ENCODE measurements at places on chromosomes 5 and 9.

- no peak for DNase-seq
Measured at GRCh38 chr5:119362714-119363113, 6.9 kb downstream of the TNFAIP8 start.

DNA sequence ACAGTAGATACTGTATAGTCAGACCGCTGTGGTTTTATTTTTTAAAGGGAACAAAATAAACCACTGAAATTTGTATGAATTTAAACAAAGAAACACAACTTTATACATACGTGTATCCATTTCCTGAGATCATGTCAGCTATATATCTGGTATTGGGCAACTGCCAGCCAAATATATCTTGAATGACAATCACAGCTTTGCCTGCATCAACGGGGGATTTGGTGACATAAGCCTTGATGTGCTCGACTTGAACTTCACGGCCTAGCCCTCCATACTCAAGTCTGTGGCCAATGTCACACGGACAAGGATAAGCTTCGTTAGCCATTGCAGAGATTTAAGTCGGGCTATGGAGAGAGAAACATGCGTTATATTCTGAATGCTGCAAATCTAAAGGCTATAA, 17.3 kb downstream of the CMBL start:
- no peak for DNase-seq

DNA sequence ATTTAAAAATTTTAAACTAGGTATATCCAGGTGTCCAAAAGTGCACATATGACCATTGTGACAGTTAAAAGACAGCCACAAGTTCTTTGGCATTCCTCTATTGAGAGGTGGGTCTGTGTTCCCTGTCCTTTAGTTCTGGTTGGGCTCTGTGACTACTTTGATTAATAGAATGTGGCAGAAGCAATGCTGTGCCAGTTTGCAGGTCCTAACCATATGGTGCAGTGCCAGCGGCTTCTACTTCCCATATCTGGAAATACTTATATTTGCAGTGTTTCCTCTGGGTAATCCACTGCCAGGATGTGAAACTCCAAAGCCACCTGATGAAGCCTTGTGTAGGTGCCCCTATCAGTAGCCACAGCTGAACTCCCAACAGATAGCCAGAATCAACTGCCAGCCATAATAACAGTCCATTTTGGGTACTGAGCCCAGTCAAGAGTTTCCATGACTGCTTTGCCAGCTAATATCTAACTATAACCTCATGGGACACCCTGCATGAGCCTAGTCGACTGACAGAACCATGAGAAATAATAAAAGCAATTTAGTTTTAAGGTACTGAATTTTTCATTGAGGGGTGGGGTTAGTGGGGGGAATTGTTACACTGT, 361.0 kb upstream of the SEMA6A start:
- DNase-seq = no peak

DNA sequence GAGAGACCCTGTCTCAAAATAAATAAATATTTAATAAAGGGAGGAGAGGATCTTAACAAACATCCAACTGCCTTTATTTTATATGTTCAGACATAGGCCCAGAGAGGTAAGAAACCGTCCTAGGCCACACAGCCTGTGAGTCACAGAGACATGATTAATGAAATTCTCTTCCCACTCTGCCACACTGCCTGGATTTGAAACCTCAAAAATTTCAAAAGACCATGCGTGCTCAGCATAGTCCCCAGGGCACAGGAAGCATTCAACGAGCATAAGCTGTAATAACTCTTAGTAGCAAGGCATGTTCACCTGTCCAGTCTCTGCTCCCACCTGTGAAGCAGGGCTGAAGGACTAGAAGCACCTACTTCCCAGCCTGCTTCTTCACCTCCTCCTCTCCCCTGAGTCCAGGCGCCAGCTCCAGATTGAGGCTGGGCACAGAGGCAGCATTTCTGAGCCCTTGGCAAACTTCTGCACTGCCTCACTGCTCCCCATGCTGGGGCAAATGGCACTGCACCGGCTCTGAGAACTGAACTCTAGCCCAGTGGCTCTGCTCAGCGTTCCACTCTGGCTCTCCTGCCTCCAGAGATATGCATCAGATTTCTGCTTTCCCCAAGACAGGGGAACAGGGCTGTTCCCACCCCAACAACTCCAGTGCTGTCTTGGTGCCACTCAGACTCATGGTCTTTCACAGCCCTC, 1.1 kb downstream of the FAT2 start:
- peak; percentile 67 for DNase-seq

DNA sequence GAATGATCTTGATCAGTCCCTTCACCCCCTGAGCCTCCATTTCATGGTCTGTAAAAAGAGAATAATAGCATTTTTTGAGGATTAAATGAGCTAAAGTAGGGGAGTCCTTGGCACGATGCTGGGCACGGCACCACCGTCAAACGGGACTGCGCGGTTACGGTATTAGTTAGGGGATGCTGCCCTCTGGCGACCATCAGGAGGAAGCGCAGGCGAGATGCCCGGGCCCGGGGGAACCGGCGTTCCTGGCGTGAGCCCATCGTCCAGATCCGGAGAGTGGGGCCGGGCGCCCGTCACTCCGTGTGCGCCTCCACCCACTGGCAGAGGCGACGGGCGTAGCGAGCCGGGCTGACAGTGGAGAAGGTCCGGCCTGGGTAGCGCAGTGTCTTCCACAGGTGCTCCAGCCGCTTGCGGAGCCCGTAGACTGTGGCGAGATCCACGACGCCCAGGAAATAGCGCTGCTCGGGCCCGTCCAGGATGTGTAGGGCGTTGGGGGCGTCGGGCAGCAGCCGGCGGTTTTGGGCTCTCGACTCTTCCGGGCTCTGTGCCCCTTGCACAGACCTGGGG, 4.8 kb upstream of the ST6GALNAC4 start:
- DNase-seq = peak; percentile 66

DNA sequence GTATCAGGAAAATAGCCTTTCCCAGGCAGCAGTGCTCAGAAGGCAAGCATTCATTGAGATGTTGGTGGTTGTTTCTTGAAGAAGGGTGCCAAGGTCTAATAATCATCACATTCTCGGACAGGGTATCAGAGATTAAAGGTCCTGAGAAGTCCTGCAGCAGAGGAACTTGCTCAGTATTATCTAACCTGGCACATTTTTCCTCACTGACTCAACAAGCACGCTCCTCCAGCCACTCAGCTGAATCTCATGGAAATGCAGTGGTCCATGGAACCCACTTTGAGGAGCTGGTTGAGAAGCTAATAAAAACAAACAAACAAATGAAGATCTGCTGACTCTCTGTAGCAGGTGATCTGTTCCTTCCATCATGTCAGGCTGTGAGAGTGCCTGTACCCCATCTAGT, 35.3 kb upstream of the ICE1 start:
- no peak for DNase-seq

GRCh38 chr9:114400219-114400618, 12.4 kb upstream of the AKNA start:
- DNase-seq = no peak

GRCh38 chr9:89362647-89363310, 44.5 kb downstream of the SECISBP2 start:
- DNase-seq = no peak

DNA sequence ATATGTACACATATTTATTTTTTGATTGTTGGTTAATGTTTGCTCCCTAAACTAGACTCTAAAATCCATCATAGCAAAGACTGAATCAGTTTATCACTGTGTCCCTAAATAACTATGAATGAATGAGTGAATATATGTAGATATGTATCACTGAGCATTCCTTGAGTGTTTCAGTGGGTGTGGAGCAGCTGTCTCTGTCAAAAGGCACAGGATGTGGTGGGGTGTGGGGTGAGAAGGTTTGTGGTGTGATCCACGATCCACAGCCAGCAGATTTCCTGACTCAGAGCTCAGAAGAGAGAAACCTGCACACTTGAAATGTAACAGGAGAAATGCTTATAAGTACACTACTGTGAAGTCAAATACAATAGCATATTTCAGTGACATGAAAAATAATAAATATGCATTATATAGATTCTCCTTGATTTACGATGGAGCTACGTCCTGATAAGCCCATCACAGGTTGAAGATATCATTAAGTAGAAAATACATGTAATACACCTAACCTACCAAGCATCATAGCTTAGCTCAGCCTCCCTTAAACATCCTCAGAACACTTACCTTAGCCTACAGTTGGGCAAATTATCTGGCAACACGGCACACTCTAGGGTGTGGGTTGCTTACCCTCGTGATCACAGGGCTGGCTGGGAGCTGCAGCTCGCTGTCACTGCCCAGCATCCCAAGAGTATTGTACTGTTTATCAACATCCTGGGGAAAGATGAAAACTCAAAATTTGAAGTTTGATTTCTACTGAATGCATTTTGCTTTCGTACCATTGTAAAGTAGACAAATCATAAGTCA, 287.0 kb downstream of the GAS1 start:
- no peak for DNase-seq

GRCh38 chr5:27855491-27855890, 817.1 kb upstream of the CDH9 start:
- DNase-seq = no peak

DNA sequence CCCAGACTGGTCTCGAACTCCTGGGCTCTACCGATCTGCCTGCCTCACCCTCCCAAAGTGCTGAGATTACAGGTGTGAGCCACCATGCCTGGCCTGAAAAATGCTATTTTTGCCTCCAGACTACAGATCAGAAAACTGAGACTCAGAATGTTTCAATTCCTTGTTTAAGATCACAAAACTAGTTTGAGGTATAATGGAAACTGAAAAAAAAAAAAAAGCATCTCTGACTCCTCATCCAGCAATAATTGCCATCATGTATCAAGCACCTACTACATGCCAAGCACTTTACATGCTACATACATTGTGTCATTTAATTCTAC, 35.6 kb downstream of the PLAC8L1 start:
- DNase-seq = no peak

DNA sequence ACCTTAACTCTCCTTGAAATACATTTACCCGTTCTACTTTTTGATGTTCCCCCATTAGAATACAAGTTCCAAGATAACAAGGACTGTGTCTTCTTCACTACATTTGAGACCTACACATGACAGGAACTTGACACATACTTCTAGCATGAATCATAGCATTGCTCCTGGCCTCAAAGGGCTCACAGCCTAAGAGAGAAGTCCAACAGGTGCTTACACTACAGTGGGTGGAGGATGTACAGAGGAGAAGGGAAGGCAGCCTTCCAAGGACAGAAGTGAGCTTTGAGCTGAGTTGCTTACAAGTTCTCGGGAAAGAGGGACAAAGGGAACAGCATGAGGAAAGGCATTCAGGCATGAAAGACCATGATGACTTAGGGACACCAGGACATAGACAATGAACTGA, 56.9 kb upstream of the MSX2 start:
- no peak for DNase-seq

GRCh38 chr9:123407217-123407851, 51.3 kb downstream of the CRB2 start:
- DNase-seq = no peak

- peak; percentile 86 for DNase-seq
Measured at GRCh38 chr9:69180670-69181069, 6.6 kb downstream of the TJP2 start.

- DNase-seq = no peak
Measured at GRCh38 chr9:21174671-21175070, 8.2 kb upstream of the IFNA21 start.

GRCh38 chr9:136249877-136250559, 4.4 kb upstream of the QSOX2 start:
- no peak for DNase-seq

Measured in suppressor macrophage treated with lipopolysaccharide for 1 hour (primary cell).